ENCODE measurements at places on chromosomes 1 and 21.
A peak's percentile ranks its signal among the peaks of the same experiment; 100 is the strongest.

GRCh38 chr21:42758721-42759593 lies 105.5 kb downstream of the PDE9A start:
- no peak for ATAC-seq

GRCh38 chr1:208145167-208145566 lies 99.0 kb downstream of the PLXNA2 start:
- ATAC-seq = no peak

DNA sequence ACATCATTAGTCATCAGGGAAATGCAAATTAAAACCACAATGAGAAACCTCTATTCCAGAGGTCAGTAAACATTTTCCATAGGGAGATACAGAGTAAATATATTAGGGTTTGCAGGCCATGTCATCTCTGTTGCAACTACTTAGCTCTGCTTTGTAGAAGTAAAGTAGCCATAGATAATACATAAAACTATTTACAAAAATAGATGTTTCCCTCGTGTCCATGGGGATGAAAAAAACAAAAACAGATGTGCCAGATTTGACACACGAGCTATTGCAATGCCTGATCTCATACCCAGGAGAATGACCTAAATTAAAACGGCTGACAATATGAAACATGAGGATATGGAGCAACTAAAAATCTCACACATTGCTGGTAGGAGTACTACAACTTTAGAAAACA lies 17.3 kb downstream of the LTN1 start:
- ATAC-seq = no peak

DNA sequence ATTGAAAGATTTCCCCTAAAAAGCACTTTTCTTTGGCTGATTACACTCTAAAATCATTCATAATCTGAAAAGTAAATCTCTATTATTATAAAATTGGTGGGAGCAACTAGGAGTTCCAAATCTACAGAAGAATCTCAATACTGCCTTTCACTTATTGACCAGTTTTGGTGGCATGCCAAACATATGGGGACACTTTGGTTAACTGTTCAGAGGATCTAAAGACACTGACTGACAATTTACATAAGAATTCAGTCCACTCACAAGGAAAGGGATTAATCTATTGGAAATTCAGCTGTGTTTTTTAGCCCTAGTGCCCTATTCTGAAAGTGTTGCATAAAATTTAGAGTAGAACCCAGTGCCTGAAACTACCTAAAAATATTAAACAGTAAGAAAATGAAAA lies 113.6 kb downstream of the LRRC40 start:
- ATAC-seq = no peak

DNA sequence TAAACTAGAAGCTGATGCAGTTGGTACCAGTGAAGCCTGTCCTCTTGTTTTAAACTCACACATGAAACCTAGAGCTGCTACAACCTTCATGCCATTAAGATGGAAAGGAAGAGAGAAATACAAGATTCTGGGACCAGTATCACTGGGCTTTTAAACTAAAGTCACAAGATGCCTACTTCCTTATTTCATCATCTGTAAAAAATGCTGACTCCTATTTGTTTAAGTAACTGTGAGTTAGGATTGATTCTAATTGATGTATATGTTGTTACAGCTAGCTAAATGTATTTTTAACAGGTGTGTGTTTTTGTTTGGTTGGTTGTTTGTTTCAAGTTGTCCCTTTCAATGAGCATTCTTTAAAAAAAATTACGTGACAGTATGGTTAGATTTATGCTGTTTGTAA lies 833.3 kb upstream of the PRMT6 start:
- ATAC-seq = no peak

DNA sequence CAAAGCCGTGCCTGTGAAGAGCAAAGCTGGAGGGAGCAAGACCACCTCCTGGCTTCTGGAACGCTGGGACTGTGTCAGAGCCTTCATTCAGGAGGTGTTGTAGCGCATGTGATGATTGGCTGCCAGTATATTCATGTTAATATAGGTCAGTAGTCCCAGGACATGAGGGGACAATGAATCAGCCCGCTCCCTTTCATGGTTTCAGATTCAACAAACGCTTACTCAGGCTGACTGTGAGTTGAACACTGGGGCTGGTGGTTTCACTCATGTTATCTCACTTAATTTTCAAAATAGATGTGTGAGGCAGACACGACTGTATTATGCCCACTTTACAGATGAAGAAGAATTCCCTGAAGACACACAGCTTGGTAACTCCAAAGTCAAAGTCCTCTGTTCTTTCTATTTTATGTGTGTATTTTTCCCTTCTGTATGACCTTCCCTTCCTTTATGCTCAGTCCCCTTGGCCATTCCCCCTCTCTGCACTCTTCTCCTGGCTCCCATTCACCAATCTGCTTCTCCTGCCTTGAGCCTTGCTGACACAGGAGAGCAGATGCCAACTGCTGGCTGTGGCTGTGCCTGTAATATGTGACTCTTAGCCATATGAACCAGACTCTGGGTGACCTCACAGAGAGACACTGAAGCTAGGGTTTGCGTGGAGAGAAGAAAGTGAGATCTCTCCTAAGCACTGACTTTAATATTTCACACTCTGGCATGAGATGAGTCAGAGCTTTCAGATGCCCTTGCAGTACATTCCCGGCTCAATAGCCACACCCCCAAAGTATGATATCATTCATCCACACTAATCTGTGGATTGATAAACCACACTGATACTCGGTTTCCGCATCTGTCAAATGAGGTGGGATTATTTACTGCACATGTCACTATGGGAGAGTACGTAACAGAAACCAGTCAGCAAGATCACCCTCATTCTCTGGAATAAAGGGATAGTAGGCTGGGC lies 31.4 kb upstream of the KIRREL1 start:
- ATAC-seq = peak; percentile 87

DNA sequence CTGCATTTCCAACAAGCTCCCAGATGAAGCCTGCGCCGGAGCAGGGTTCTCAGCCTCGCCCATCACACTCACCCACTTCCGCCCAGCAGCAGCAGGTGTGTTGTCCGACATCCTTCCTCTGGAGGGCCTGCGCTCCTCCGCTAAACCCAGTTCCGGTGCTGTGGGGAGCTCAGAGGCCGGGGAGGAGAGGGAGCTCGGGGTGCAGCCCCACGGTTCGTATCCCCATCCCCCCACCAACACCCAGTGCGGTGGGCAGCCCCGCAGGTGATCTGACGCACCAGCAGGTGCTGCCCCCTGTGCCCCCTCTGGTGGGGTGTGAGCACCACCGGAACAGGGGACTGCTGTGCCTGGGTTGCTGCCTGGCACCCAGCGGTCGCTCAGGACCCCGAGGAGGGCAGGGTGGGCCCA lies 3.4 kb upstream of the PEX10 start:
- peak; percentile 30 for ATAC-seq

- no peak for ATAC-seq
These were observed 89.3 kb downstream of the SLC44A5 start for GRCh38 chr1:75521658-75522057.

DNA sequence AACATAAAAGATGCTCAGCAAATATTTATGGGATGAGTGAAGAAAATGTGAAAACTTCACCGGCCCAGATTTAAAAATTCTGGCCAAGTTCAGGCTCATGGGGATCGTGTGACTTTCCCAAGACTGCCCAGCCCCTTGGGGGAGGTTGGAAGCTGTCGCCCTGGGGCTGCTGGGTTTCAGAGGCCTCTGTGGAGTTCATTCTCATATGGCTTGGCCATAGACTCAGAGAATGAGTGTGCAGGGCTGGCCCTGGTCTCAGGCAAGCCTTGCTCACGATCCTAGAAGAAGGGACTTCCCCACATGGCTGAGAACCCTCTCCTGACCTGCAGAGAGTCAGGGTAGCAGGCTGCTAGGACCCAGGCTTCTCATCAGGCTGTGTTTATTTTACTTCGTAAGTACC lies 24.6 kb downstream of the PADI2 start:
- ATAC-seq = no peak

- no peak for ATAC-seq
These were observed 8.4 kb upstream of the SLC37A1 start for GRCh38 chr21:42505090-42505726.

DNA sequence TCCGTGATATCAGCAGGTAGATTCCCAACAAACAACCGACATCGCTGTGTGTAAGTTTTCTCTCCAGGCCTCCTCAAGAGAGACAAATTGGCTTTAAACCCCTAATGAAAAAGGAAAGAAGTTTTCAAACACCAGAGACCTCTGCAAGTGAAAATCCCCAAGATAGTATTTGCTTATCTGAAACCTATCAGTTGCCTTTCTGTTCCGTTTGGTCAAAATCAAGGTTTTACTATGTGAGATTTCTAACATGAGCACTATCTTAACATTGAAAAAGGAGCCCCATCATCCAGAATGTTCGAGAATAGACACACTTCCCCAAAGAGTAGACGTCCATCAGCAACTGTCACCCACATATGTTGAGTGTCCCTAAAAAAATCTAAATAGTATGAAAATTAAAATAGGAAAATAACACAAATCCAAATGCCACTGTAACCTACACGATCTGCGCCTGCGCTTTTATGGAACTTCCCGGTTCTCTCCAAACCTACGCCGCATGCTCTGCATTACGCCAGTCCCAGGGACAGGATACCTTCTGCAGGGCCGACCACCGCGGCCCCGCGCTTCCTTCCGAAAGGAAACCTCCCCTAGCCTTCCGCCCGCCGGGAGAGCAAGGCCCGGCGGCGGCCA lies 1.4 kb downstream of the SFPQ start:
- no peak for ATAC-seq

GRCh38 chr1:116726872-116727820 lies 27.1 kb upstream of the CD2 start:
- peak; percentile 24 for ATAC-seq

GRCh38 chr1:60583696-60584095 lies 498.7 kb upstream of the NFIA start:
- no peak for ATAC-seq

GRCh38 chr21:27740084-27740483 lies 773.2 kb upstream of the ADAMTS5 start:
- no peak for ATAC-seq

DNA sequence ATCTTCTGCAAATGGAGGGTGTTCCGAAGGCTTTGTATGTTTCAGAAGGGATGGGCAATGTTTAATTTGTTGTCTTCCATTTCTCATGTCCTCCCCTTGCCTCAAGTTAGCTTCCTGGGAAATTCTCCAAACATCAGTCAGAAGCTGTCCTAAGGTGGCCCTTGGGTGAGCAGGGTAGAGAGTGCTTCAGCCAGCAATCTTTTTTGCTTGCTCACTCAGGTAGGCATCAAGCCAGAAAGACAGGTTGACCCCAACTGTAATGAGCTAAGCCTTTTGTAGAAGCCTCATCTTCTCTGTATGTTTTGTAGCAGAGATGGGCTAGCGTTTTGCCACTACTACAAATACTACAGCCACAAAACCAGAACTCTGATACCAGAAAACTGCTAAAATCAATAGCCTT lies 321.5 kb upstream of the FAM78B start:
- ATAC-seq = no peak

GRCh38 chr1:38228718-38229117 lies 182.1 kb upstream of the POU3F1 start:
- no peak for ATAC-seq

DNA sequence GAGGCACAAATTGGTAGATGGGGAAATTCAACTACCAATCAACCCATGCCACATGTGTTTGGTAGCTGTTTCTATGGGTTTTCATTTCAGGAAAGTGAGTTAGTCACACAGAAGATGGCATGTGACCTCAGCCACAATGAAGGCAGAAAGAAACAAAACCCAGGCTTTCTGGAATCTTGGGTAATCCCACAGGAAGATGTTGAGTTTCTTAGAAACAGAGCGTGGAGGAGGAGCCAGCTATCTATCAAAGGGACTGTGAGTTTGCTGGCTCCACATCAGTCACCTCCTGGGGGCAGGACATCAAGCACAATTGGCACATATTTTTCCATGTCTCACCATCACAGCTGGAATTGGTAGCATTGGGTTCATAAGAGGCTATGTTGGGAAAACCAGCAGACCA lies 188.9 kb upstream of the PLXNA2 start:
- no peak for ATAC-seq

DNA sequence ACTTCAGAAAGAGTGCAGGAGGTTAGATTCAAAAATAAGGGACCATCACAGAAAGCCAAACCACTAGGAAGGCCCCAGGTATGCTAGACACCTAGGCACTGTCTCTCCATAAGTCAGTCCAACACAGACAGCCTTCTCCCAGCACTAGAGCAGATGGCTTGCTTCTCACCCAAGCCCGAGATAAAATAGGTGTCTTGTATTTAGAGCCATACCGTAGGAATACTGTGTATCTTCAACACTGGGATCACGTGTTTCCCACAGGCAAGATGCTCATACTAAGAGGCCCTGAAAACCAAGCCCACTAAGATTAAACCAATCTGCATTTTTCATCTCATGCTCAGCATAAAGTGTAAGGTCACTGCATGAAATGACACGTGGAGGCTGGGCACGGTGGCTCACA lies 223.3 kb upstream of the KAZN start:
- no peak for ATAC-seq

DNA sequence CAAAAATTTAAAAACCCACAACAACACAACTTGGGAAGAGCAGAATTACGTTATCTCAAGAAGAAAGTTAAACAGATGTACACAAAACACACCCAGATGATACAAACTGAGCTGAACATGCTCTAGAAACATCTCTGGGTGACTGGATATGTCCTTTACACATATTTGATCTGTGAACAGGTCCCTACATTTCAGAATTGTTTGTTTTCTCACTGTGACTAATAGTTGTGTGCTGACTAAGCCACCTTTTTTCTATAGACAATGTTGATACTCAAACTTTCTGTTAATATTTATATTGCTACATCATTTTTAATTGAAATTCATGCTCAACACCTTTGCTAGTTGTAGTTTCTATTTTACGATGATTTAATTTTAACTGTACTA lies 1.0 kb upstream of the F11R start:
- peak; percentile 43 for ATAC-seq

DNA sequence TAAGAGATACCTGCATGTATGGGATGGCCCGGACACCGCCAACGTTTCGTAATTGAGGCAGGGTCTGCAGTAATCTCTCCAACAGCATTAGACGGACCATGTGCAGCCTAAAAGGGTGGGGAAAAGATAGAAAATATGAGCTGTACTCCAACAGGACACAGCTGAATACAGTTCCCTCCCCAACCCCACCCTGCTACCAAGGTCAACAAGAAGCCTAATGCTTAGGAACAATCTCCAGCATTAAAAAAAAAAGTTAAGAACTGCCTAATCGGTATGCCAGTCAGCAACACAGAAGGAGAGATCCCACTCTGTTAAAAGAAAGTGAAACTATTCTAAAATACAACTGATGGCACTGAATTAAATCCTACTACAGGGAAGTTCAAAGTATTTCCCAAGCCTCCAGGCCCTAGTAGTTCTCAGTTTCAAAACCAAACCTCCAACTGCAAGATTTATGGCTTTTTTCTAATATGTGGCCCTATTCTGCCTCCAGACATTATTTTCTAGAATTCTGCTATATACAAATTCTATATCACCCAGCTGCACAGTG lies 81.0 kb downstream of the UBR4 start:
- no peak for ATAC-seq

- ATAC-seq = no peak
These were observed 2.0 kb downstream of the TMEM63A start for GRCh38 chr1:225880222-225880588.

GRCh38 chr1:67801903-67802302 lies 31.4 kb downstream of the GNG12 start:
- ATAC-seq = no peak

DNA sequence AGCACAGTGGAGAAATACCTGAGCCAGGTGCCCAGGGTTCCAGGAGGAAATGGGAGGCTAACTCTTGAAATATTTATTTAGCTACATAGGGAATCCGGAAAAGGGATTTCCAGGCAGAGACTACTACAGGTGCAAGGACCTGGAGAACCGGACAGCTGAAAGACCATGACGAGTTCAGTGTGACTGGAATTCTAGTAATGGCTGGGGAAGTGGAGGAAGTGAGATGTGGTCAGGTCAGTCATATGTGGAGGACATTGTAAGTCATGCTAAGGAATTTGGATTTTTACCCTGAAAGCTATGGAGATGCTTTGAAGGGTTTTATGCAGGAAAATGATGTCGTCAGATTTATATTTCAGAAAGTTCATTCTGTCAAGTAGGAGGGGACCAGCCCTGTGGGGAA lies 1.8 kb downstream of the CAP1 start:
- ATAC-seq = no peak

Measured in activated T-helper 17 cell treated with anti-CD3 and anti-CD28 coated beads, Interleukin-2, amount 50 U/mL, for 72 hours (primary cell).